Thoracic aorta (tissue), 2 donors: ENCODE measurements at places on chromosomes 11 and 22.

GRCh38 chr22:36769541-36770512 lies 6.1 kb downstream of the IFT27 start:
- DNase-seq, result no peak

DNA sequence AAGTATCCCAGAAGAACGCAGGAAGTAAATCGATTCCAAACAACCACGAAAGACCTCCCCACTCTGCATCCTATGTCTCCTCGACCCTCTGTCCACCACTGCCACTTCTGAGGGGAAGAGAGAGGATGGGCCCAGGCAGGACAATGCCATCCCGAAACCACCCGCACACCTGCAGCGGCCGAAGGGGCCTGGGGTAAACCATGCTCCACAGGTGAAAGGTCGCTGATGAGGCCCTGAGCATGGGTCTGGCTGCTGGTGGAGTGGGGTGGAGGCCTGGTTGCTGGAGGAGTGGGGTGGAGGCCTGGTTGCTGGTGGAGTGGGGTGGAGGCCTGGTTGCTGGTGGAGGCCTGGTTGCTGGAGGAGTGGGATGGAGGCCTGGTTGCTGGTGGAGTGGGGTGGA lies 13.1 kb downstream of the TOLLIP start:
- no peak for DNase-seq

DNA sequence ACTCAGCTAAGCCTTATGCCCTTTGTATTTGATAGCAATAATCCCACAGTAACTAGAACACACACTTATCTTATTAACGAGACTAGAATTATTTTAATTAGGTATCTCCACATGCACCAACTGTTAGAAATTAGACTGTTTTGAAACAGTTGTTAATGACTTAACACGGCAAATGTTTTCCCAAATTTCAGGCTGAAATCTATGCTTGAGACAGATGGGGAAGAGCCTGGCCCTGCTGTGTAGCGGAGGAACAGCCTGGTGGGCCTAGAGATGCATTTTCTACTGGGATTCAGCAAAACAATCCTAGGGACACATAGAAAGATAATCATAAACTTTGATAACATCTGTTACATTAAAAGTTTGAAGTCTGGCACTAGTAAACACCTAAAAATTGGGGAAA lies 273.4 kb downstream of the TTC28 start:
- DNase-seq, result no peak

GRCh38 chr11:12702999-12703453 lies 28.8 kb downstream of the TEAD1 start:
- no peak for DNase-seq

- DNase-seq, result no peak
These were observed 35.1 kb downstream of the MPPED1 start for GRCh38 chr22:43446916-43447315.

GRCh38 chr22:37907036-37907954 lies 1.2 kb downstream of the MICALL1 start:
- no peak for DNase-seq

GRCh38 chr22:42743501-42743991 lies 22.9 kb upstream of the A4GALT start:
- peak; percentile 65 for DNase-seq

DNA sequence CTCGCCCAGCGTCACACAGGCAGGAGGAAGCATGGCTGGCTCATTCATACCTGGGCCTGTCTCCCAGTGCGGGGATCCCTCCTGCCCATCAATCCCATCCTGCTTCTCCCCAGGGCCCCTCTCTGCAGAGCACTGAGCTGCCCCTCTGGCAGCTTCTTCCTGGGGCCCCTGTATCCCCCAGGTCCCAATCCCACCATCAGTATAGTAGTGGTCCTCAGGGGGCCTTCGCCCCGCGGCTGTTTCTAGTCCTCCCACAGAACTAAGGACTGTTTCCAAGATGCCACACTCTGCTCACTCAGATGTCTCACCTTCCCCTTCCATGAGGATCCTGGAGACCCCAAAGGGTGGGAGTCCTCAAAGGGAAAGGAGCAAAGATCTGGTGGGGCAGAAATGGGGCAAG lies 97.6 kb downstream of the PDE2A start:
- DNase-seq, result no peak

- DNase-seq, result no peak
These were observed 9.7 kb downstream of the TSPAN32 start for GRCh38 chr11:2311353-2312133.

GRCh38 chr11:93143800-93144199 lies 54.0 kb downstream of the SLC36A4 start:
- DNase-seq, result no peak

DNA sequence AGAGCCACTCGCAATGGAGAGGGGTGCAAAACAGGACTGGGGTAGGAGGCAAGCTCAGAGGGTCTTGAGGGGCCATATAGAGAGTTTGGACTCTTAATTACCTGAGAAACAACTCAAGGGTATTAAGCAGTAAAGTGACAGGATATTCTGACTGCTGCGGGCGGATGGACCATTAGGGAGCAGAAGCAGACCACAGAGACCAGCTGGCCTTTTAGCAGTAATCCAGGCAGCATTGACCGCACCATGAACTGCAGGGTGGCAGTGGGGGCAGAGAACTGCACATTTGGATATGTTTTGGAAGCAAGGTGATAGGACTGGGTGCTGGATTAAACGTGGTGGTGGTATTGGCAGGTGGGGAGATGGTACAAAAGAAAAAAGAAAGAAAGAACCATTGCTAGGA lies 125.3 kb downstream of the DBX1 start:
- DNase-seq, result no peak

GRCh38 chr22:19663286-19663815 lies 51.0 kb upstream of the SEPTIN5 start:
- DNase-seq, result no peak

DNA sequence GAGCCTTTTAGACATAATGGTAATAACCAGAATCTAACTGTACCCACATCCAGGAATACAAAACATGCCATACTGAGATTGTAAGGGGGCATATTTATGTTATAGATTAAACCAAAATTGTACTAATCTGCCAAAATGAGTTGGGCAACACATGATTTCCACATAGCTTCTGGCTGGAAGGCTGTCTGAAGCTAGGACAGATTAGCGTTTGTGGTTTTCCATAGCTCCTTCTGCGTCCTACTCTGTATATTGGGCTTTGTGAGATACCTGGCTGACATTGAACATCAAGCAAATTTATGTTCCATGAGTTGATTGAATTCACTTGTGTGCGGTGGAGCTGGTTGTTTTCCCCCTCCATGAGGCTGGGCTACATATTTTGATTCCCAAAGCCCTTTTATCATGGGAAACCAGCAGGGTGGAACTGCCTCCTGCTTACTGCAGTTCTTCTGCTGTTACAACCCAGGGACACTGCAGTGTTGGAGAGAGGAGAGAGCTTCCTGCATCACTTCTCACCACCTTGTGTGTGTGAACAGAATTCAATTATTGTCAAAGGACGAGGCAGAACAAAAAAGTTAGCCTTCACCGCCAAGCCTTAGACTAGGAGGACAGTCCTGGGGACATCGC lies 114.9 kb downstream of the C11orf91 start:
- DNase-seq, result no peak

- no peak for DNase-seq
These were observed 55.6 kb downstream of the ARHGEF12 start for GRCh38 chr11:120391854-120392253.

- DNase-seq, result no peak
These were observed 63.7 kb downstream of the PTPRJ start for GRCh38 chr11:48043991-48044512.
